ENCODE measurements at places on chromosomes 4 and X. TPM values are rescaled to one million over a fixed set of nuclear protein-coding genes. Genes with fewer than 3 reads are reported as not detected.

Gene CSTF2
- total RNA-seq, result 19.8 TPM

- H3K4me1 ChIP-seq, result no peaks in the 10 kb centered on the region
- H3K4me3 ChIP-seq, result no peak overlapping the region
- no peak for DNase-seq
- no peaks in the 10 kb centered on the region for H3K27me3 ChIP-seq
These were observed 880.6 kb upstream of the INTU start for GRCh38 chr4:126752126-126752525.

- no peaks in the 10 kb centered on the region for H3K4me1 ChIP-seq
- H3K27ac ChIP-seq, result no peak overlapping the region
- H3K36me3 ChIP-seq, result no peaks in the 10 kb centered on the region
- no peaks in the 10 kb centered on the region for H3K27me3 ChIP-seq
- no peak overlapping the region for H3K4me3 ChIP-seq
These were observed 23.8 kb upstream of the CD38 start for GRCh38 chr4:15754323-15754722.

Gene F9
- total RNA-seq, result not detected

GRCh38 chr4:95544113-95545103, 4.4 kb downstream of the UNC5C start:
- no peak for DNase-seq
- H3K4me1 ChIP-seq, result peaks cover 15% of the 10 kb centered on the region
- no peak overlapping the region for H3K27ac ChIP-seq
- H3K4me3 ChIP-seq, result no peak overlapping the region
- peaks cover 45% of the 10 kb centered on the region for H3K27me3 ChIP-seq

GRCh38 chr4:81737865-81738559, 266.3 kb upstream of the RASGEF1B start:
- H3K4me3 ChIP-seq, result no peak overlapping the region
- no peaks in the 10 kb centered on the region for H3K27me3 ChIP-seq

- peak; percentile 14 for DNase-seq
- no peaks in the 10 kb centered on the region for H3K4me1 ChIP-seq
- no peak overlapping the region for H3K4me3 ChIP-seq
- no peaks in the 10 kb centered on the region for H3K27me3 ChIP-seq
- H3K27ac ChIP-seq, result no peak overlapping the region
- H3K36me3 ChIP-seq, result no peaks in the 10 kb centered on the region
These were observed 30.4 kb downstream of the PGRMC1 start for GRCh38 chrX:119266364-119266995.

Gene COL25A1
- 2.0 TPM for total RNA-seq

Gene SASH3
- total RNA-seq, result not detected

Gene HS3ST1
- not detected for total RNA-seq

GRCh38 chr4:76305033-76305687, 1.4 kb upstream of the STBD1 start:
- no peaks in the 10 kb centered on the region for H3K4me1 ChIP-seq
- no peak overlapping the region for H3K27ac ChIP-seq
- H3K27me3 ChIP-seq, result peaks cover 20% of the 10 kb centered on the region
- H3K4me3 ChIP-seq, result peak overlapping the region; percentile 76

Gene PABPC4L
- 1.6 TPM for total RNA-seq

GRCh38 chr4:89803915-89804314, 33.0 kb downstream of the SNCA start:
- peaks cover 7% of the 10 kb centered on the region for H3K4me1 ChIP-seq
- H3K27ac ChIP-seq, result no peak overlapping the region
- DNase-seq, result no peak
- H3K27me3 ChIP-seq, result no peaks in the 10 kb centered on the region
- no peaks in the 10 kb centered on the region for H3K36me3 ChIP-seq

Gene DOCK11
- 18.8 TPM for total RNA-seq

Gene F8A3
- 0.73 TPM for total RNA-seq

Gene PHOX2B
- not detected for total RNA-seq

DNA sequence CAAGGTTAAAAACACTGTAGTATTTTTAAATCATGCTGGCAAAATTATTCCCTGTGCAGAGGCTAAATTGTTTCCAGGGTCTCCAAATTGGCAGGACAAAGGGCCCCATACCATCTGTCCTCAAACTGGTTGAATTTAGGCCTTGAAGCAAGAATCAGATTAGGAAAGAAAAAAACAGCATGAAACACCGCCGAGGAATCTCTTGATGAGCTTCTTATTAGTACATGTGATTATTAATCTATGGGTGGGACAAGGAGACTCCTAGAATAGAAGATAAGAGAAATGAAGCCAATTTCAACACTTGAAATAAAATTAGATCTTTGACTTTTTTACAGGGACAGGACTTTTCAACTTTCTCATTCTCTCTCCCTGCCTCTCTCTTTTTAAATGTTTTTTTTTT, 7.1 kb upstream of the CLNK start:
- no peaks in the 10 kb centered on the region for H3K27me3 ChIP-seq
- no peak for DNase-seq
- H3K27ac ChIP-seq, result no peak overlapping the region
- no peak overlapping the region for H3K4me3 ChIP-seq
- no peaks in the 10 kb centered on the region for H3K4me1 ChIP-seq
- no peaks in the 10 kb centered on the region for H3K36me3 ChIP-seq

DNA sequence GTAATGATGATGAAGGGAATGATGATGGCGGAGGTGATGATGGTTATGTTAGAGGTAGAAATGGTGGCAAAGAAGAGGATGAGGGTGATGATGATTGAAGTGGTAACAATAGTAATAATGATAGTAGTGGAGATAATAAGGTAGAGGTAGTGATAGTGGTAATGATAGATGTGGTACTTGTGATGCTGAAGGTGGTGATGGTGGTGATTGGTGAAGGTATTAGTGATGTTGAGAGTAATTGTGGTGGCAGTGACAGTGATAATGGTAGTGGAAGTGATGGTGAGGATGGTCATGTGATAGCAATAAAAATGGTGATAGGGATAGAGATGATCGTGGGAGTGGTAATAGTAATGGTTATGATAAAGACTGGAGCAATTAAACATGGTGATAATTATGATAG, 108.8 kb downstream of the EFNB1 start:
- no peak overlapping the region for H3K27ac ChIP-seq
- no peak overlapping the region for H3K4me3 ChIP-seq
- H3K36me3 ChIP-seq, result no peaks in the 10 kb centered on the region
- no peaks in the 10 kb centered on the region for H3K27me3 ChIP-seq

Gene KLKB1
- 0.39 TPM for total RNA-seq

DNA sequence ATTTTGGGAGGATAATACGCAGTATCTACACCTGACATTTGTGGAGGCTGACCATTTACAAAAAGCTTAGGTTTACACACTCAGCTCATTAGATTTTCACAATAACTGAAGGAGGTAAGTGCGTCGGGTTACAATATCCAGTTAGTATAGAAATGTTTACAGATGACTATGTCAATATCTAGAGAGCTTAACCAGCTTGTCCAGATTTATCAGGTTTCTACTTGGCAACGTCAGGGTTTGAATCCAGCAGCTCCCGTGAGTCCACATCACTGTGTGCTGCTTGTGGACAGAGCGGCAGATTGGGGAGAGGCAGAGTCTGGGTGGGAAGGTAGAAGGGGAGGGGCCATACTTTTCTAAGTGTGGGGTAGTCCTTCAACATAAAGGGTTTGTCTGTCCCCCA, 28.3 kb downstream of the ARHGAP10 start:
- no peak for DNase-seq
- no peaks in the 10 kb centered on the region for H3K36me3 ChIP-seq
- H3K4me3 ChIP-seq, result no peak overlapping the region
- H3K27ac ChIP-seq, result no peak overlapping the region
- H3K27me3 ChIP-seq, result no peaks in the 10 kb centered on the region
- no peaks in the 10 kb centered on the region for H3K4me1 ChIP-seq

DNA sequence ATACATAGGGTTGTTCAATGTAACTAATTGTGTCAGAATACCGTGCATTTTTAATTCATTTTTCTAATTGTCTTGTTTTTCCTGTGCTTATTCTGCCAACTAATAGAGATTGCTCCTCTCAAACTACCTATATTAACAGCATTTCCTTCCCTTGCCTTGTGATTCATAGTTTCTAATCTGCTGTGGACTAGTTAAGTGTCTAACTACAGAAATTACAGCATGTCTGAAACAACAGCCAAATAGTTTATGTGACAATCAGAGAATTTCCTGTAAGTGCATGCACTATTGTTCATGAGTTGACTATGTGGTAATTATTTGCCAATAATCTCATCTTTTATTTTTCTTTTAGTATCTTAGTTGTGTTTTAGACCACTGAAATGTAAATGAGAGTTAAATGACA, 4.1 kb upstream of the SEC24B start:
- no peaks in the 10 kb centered on the region for H3K36me3 ChIP-seq
- no peak overlapping the region for H3K27ac ChIP-seq
- H3K27me3 ChIP-seq, result no peaks in the 10 kb centered on the region
- peaks cover 12% of the 10 kb centered on the region for H3K4me1 ChIP-seq

Gene ERAS
- total RNA-seq, result 0.50 TPM

Gene PAGE5
- total RNA-seq, result not detected

GRCh38 chr4:183434666-183435190, 9.7 kb upstream of the CDKN2AIP start:
- H3K4me3 ChIP-seq, result no peak overlapping the region
- DNase-seq, result no peak
- H3K27ac ChIP-seq, result no peak overlapping the region
- H3K27me3 ChIP-seq, result no peaks in the 10 kb centered on the region

DNA sequence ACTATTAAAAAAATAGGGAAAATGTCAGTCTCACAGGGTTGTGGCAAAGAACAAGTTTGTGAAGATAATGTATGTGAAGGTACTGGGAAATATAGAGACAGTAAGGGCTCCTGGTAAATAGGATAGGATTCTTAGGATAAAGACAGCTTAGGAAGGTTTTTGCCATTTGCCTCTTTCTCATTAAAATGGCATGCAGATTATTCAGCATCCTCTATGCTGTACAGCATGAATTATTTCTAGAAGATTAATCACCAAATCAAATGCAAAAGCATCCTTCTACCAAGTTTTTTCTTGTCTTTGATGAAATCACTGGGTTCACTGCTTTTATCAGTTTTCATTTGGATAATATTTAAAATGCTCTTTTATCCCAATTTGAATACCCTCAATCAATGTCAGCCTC, 142.8 kb downstream of the NDST3 start:
- H3K36me3 ChIP-seq, result no peaks in the 10 kb centered on the region
- no peak overlapping the region for H3K27ac ChIP-seq
- no peaks in the 10 kb centered on the region for H3K27me3 ChIP-seq
- no peak for DNase-seq
- H3K4me1 ChIP-seq, result no peaks in the 10 kb centered on the region
- H3K4me3 ChIP-seq, result no peak overlapping the region

Gene ATP2B3
- total RNA-seq, result not detected

DNA sequence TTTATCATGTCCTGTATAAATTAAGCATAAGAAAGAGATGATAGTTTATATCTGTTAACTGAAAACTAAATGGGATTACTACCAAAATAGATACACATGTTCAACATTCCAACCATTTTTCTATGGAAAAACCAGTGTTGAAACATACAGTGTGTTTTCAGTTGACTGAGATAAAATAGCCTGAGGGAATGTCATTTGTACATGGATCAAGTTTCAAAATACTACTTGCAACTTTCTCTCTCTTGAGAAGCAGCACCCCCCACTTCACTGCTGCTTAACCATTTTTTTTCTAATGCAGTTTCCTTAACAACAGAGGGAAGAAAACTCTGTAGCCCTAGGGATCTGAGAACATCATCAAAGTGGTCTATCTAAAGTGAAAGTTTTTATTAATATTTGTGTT, 70.8 kb downstream of the NPNT start:
- no peaks in the 10 kb centered on the region for H3K36me3 ChIP-seq
- no peaks in the 10 kb centered on the region for H3K27me3 ChIP-seq
- H3K27ac ChIP-seq, result no peak overlapping the region
- no peak overlapping the region for H3K4me3 ChIP-seq

- H3K36me3 ChIP-seq, result no peaks in the 10 kb centered on the region
- peaks cover under 1% of the 10 kb centered on the region for H3K4me1 ChIP-seq
- H3K27me3 ChIP-seq, result no peaks in the 10 kb centered on the region
- H3K4me3 ChIP-seq, result no peak overlapping the region
- H3K27ac ChIP-seq, result no peak overlapping the region
These were observed 47.7 kb downstream of the SOD3 start for GRCh38 chr4:24843096-24843495.
